WTC11 (cell line): ENCODE measurements at places on chromosomes 1 and 21. TPM values are rescaled to one million over a fixed set of nuclear protein-coding genes. Genes with fewer than 3 reads are reported as not detected.

DNA sequence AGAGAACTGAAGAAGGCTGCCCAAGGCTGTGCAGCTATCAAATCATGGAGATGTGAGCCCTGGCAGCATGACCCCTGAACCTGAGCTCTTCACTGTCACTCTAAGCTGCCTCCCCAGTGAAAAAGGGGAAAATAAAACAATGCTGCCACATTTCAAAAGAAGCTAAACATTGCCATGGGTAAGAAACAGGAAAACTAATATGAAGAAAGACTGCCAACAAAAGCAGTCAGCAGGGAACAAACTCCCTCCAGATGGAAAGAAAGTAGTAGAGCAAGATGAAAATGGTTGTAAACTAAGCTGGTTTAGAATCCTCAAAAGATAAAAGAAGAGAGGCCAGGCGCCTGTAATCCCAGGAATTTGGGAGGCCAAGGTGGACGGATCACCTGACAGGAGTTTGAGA is 36.2 kb upstream of the CSF1 start:
- DNase-seq = no peak

DNA sequence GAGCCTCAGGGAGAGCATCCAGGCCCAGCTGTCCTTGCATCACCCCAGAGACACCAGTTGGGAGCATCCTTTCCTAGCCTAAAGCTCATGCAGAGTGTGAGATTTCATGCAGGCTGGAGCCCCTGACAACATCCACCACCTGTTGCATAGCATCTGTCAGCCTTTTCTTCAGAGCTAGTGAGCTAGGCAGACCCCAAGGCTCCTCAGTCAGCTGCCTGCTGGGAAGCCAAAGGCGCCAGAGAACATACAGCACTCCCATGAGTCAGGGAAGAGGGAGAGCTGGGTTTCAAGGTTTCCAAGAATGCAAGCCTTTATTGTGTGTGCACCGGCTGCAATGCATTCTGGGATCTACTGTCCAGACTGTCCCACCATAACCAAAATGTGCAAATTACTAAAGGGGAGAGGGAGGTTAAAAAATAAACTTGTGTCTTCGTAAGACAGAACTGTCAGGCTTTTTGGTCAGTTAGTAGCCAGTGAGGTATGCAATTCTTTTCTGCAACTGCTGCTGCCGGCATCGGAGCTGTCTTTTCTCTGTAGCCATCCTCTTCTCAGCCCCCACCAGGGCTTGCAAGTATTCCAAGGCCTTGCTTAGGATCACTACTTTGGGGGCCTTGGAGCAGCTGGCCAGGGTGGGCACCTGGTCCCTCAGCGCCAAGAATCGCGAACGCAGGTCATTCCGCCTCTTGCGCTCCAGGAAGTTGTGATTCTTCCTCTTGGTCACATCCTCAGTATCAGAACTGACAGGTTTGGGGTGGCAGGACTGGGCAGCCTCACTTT is 4.6 kb downstream of the MYCL start:
- DNase-seq = no peak

Gene RNU1-3
- total RNA-seq = 1,028 to 1,267 TPM (median 1,197 TPM) in 3 replicates

Gene CCDC27
- total RNA-seq = 0.13 to 0.25 TPM (median 0.23 TPM) in 3 replicates

DNA sequence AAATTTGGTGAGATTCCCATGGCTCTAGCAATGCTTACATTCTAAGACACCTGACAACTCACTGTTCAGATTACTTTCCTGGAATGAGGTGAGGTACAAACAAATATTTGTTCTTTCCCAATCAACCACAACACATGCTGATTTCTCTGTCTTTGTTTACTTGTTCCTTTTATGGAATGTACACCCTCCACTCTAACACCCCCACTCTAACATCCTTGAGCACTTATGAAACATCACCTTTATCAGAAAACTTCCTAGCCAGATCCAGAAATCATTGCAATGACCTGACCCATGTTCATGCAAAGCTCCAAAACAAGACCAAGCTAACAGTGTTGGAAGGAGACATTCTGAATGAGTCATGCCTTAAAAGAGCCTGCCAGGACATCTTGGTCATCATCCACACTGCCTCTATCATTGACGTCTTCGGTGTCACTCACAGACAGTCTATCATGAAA is 35.5 kb downstream of the HSD3B1 start:
- no peak for DNase-seq
